Stimulated activated CD4-positive, alpha-beta T cell treated with anti-CD3 and anti-CD28 coated beads, Interleukin-4, amount 100 ng/mL, for 48 hours (primary cell): ENCODE measurements at places on chromosomes 5 and 9.
A peak's percentile ranks its signal among the peaks of the same experiment; 100 is the strongest.

- DNase-seq, result no peak
Measured at GRCh38 chr9:752681-753200, 88.8 kb upstream of the DMRT1 start.

- DNase-seq, result no peak
Measured at GRCh38 chr9:76571288-76571687, 112.3 kb downstream of the GCNT1 start.

- DNase-seq, result no peak
Measured at GRCh38 chr5:132008163-132008473, 3.3 kb downstream of the ACSL6 start.

DNA sequence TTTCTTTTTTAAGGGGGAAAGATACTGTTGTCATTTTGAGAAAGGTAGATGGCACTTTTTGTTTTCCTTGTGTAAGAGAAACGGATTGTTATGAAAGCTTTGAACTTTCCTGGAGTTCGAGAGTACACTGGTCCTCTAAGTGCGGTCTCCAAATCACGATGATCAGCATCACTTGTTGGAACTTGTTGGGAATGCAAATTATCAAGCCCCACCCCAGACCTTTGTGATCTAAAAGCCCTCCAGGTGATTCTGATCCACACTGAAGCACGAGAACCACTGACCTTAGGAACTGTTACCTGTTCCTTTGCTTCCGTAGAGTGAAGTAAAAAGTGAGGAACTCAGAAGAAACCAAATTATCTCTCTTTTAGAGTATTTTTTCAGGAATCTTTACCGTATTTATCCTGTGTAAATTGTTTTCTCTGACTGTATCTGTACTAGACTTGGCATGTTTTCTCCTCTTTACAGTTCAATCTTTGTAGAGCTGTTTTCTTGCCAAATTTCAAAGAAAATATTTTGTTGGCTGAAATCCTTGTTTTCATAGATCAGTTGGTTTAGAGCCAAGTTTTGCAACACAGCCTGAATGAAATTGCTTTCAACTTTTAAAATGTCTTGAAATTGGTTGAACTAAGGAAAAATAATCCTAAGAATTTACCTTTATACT, 4.0 kb downstream of the MAT2B start:
- DNase-seq, result no peak

GRCh38 chr5:59218424-59219045, 635.7 kb downstream of the RAB3C start:
- no peak for DNase-seq

DNA sequence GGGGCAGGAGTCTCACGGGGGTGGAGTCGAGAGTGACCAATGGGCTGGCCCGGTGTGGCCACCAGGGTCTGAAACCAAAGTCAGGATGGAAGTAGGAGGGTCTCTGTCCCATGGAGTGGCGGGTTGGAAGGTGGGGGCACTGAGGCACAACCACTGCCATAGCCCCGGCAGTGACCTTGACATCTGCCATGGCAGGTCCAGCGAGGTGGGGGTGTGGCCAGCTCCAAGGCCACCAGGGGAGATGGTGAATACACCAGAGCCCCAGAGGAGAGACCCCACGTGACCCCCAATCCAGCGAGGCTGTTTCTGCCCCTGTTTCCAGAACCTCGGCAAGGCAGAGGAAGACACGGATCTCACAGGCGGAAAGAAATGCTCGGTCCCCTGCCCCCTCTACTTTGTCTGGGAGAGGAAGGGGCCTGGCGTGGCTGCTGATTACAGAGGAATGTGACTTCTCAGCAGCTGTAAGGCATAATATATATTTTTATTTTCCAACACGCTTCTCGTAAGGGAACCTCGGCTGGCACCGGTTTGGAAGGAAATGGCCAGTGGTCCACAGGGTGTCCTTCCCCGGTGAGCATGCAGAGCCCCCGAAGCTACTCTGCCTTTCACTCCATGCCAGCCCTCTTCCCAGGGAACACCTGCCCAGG, 105.7 kb upstream of the SARDH start:
- DNase-seq, result no peak

DNA sequence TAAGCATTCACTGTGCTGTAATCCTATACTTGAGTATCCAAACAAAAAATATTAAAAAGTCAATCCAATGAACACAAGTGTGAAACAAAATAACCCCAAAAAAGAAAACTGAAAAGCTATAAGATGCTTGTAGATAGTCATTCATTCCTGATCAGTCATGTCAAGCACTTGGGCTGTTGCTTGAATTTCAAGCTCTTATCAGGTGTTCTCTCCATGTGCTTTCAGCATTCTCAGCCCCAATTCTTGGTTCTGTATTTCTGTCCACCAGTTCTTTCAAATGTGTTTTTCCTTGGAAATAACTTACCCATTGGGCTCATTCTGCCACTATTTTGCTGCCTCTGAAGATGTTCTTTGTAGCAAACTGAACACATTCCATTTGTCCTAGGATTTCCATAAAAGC, 4.7 kb downstream of the ZFAND5 start:
- no peak for DNase-seq

DNA sequence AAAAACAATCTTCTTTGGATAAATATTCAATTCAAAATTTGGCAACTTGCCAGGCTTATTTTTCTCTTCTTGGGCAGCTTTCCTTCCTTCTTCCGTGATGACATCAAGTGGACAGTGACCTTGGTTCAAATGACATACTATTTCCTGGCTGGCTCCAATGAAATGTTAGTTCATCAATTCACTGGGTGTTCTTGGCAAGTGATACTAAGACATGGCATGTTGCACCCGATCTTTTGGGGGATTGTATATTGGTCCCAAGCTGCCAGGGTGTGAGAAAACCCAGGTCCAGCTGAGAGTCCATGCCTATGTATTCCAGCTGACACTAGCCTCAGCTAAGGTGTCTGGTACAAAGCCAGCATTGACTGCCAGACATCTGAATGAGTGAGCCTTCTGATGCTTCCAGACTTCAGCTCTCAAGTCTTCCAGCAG, 252.9 kb downstream of the MAT2B start:
- no peak for DNase-seq

GRCh38 chr5:82403026-82403425, 124.9 kb upstream of the RPS23 start:
- no peak for DNase-seq

- DNase-seq, result no peak
Measured at GRCh38 chr5:86095092-86095491, 522.6 kb upstream of the COX7C start.

GRCh38 chr9:137076636-137077009, 694 bp upstream of the UAP1L1 start:
- DNase-seq, result no peak

DNA sequence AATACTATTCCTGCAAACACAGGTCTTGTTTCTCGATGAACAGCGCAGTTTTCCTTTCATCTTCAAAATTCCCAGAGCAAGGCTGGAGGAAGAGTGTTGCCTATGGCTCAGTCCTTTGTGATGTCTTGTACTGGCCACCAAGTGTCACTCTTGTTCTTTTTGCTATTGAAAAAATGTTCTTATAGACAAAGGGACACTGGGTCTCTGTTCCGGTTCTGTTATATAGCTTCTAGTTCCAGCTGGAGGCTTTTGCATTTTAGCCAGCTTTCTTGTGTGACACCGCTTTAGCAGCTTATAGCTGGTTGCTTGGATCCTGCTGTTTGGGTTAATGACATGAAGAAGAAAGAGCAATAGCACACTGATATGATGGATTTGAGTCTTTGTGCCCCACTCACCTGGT, 343.7 kb upstream of the KCNN2 start:
- DNase-seq, result no peak

DNA sequence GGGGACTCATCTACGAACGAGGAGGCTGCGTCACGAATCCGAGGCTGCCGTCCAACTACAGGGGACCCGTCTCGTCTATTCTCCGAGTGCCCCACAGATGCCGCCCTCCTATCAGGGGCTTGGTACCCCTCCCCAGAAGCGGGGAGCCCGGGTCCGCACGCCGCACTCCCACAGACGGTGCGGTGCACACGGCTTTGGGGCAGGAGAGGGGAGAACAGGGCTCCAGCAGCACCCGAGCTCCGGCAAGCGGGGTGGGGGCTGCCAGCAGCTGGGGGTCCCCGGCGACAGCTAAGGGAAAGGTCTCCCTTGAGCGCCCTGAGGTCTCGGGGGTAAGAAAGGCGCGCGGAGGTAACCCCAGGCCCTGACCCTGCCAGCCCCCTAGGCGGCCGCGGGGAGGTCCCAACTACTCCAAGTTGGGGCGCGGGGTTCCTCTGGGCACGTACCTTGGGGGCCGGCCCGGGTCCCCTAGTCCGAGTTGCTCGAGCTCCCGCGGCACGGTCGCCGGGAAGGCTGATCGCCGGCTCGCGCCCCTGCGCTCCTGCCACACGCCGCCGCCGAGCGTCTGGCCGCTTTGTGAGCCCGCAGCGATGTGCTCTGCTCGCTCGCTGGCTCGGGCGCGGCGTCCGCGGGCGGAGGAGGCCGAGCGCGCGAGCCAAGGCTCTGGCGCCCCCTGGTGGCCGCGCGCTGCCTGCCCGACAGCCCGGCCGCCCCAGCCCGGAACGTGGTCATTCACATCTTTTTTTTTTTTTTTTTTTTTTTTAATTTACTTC, at the start of gene SPOCK1:
Gene SPOCK1 (minus strand): TSS at position 591 of the 770 bp plus-strand sequence.
- DNase-seq, result peak; percentile 46

DNA sequence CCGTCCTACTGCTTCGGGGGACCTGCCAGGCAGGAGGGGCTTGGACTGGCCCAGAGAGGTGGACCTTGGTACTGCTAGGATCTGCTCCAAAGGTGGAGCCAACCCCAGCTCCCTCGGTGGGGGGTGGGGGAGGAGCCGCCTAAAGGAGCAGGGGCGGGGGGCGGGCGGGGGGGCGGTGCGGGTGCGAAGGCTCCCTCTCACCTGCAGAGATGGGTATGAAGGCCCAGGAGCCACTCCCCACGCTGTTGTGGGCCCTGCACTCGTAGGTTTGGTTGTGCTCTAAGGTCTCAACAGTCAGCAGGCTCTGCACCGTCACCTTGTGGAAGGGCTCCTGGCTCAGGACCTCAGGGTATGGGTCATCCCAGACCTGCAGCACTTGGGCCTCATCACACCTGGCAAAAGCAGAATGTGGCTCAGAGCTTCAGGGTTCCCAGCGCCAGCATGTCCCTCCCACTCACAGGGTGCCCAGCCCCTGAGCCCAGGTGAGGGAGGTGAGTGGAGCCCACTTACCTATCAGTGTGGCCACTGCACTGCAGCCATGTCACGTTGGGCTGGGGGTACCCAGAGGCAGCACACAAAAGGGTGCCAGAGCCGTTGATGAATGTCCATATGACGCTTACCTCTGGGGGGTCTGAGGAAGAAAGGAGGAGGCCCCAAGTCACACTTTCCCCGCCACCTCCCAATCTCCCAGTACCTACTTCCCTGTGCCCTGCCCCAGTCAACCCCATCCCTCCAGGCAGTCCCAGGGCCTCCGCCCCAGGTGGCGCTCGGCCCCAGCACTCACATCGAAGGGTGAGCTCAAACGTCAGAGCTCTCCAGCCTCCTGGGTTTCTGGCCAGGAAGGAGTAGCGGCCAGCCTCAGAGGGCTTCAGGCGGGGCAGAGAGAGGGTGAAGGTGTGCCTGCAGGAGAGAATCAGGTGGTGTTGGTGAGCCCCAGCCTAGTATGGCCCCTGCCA, 16.4 kb downstream of the CSF1R start:
- DNase-seq, result no peak

- no peak for DNase-seq
Measured at GRCh38 chr9:134036130-134036529, 10.8 kb downstream of the BRD3OS start.

DNA sequence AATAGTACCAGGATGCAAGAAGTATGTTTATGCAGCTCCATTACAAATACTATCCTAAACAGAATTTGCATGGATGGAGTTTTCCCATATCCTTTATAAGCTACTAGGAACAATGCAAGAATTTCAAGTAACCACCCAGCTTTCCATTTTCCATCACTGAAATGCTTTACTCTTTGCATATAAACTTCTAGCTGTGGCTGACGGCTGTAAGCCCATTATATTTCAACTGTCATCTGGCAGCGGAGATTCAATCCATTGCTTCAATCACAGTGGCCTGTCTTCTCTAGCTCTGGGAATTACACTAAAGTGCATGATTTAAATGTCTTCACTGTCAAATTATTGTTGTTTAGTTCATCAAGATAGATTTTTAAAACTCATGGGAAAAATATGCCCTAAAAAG, 64.2 kb upstream of the PAM start:
- DNase-seq, result no peak

DNA sequence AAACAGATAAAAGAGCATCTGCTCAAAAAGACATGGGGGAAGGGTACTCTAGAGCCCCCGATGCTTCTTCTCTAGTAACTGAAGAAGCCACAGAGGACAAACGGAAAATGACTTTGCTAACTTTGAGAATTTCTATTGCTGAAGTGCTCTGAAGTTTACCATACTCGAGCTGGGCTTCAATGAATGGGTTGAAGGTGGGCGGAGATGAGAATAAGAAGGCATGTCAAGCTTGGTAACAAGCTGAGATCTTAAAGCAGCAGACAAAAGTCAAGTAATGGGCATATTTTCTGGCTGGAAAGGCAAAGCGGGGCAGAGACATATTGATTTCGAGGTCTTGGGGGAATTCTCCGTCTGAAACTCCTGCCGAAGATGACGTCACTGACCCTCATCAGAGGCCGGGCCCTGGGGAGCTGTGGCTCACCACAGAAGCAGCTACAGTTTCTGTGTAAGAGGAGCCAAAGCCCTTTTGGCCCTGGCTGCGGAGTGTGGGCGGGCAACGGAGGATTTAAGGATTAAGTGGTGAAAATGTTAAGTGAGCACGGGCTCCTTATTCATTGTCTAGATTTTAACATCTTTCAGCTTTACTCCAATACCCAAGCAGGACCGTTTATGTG, 115.8 kb upstream of the SLIT3 start:
- no peak for DNase-seq

DNA sequence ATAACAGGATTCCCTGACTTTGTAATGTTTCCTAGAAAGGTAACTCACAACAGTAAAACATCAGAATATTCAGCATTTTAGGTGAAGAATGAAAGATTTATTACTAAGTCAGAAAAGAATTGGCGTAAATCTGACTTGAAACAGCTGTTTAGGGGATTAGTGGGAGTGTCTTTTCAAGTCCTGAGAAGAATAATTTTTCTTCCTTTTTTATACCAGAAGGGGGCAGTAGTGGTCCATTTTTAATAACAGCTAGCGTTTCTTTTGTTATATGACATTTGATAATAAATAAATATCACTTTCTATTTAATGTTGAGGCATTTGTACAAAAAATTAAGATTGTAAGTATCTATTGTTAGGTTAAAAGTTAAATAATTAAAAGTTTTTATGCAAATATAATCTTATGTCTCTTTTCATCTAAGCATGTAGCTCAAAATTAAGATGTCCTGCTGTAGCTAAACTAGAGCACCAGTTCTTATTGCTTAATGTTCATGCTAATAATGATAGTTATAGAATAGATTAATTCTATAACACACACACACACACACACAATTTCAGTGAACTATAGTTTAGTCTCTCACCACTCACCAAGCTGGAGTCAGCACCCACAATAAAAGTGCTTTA, 258.7 kb upstream of the ARRDC3 start:
- DNase-seq, result no peak

- DNase-seq, result no peak
Measured at GRCh38 chr5:14225173-14225834, 82.2 kb downstream of the TRIO start.

DNA sequence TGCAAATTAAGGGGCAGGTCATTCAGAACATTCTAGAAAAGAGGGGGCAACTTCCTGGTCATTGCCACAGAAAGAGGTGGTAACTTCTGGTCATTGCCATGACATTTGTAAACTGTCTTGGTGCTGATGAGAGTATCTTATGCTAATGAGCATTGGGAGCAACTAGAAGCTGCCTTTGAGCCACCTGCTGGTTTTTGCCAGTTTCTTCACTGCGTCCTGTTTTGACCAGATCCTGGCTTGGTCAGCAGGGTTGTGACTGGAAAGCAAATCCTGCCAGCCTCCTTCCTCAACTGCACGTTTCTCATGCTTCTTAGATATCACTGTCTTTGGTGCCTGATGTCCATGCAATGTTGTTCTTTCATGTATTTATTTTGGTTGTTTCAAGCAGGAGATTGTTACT, 53.2 kb upstream of the SPATA31C2 start:
- no peak for DNase-seq
